Activated naive CD8-positive, alpha-beta T cell treated with anti-CD3 and anti-CD28 coated beads, Interleukin-2, amount 10 ng/mL, durations not matched to agents 7 days and 5 days (primary cell): ENCODE measurements at places on chromosomes 3 and 15.

DNA sequence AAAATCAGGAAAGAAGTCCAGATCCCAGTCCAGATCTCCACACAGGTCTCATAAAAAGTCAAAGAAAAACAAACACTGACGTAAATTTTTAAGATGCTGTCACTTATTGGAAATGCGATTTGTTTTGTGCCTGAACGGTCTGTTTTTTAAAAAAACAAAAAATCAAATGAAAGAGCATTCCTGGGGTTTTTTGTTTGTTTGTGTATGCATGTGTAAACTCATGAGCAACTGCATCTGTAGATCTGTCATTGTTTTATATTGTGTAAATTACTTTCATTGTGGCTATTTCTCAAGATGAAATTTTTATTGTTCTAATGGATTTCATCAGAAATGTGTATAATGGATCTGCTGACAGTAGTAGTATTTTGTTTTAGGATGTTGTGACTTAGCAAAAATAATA, 55.0 kb downstream of the U2SURP start:
- no peak for DNase-seq

DNA sequence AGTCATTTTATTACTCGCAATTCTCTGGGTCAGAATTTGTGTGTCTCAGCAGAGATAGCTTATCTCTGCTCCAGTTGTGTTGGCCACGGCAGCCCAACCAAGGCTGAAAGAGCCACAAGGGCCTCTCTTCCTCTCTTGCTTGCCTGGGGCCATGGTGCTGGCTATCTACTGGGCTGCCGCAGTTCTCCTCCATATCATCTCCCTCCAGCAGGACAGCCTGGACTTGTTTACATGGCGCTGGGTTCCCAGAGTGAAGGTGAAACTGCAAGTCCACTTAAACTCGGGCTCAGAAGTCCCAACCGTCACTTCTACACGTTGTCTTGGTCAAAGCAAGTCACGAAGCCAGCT, 134.8 kb downstream of the UACA start:
- DNase-seq: no peak

DNA sequence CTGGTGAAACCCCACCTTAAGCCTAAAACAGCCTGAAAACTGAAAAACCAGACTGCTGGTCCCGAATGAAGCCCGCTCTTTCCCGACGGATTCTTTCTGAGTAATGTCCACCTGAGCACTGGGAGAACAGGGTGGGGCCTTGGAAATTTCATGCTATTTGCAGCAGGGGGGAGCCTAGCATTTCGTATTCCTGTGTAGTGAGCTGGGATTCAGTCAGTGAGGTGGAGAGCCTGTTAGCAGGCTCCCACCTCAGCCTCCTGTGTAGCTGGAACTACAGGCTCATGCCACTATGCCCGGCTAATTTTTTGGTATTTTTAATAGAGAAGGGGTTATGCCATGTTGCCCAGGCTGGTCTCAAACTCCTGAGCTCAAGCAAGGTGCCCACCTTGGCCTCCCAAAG, 74.7 kb downstream of the CMTM8 start:
- no peak for DNase-seq

DNA sequence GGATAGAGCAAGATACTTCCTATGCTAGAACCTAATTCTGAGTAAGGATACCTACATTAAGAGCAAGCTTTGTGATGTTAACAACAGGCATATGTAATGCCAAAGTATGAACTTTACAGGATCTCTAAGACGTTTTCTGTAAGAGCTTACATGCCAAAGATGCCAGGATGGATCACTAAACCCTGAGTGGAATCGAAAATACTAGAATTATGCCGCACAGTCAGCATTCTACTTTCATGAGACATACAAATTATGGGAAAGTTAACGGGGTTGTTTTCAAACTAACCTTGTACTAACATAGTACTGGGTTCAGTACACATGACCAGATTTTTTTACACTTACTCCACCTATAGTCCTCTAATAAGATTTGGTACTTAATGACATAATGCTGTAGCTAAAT, 55.1 kb downstream of the AAGAB start:
- no peak for DNase-seq

- DNase-seq: no peak
These were observed 96.0 kb downstream of the GTPBP8 start for GRCh38 chr3:113086560-113087461.

GRCh38 chr3:9340472-9340902, 22.4 kb upstream of the THUMPD3 start:
- DNase-seq: no peak

GRCh38 chr15:67832897-67833709, 6.7 kb downstream of the RNU6-1 start:
- DNase-seq: no peak

DNA sequence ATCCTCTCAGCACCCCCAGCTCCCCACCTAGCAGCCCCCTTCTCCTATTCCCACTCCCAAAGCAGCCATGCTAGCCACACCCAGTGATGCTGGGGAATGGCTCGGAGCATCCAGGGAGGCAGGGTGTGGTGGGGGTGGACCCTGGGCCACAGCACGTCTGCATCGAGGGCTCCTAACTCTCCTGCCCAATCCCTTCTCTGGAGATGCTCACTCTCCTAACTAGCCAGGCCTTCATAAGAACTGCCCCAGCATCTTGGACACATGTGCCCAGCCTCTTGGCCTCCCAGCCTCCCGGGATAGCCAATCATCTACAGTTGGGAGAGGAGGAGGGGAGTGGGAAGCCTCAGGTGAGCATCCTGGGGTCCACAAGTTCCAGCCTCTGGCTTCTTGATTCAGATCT, 2.7 kb downstream of the PCBP4 start:
- DNase-seq: no peak

DNA sequence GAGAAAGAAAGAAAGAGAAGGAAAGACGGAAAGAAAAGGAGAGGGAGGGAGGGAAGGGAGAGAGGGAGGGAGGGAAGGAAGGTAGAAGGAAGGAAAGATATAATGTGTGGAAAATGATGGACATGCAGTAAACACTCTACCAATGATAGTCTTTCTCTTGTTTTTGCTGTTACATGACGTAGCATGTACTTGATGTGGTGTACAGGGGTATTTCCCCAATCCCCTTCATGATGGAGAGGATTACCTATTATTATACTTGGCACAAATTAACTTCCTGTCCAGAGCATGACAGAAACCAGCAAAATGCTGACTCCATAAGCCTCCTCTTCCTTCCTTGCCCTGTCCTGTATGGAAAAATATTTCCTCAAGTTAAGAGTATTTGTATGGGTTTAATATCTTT, 124.4 kb downstream of the B3GALNT1 start:
- no peak for DNase-seq

- DNase-seq: no peak
These were observed 194.4 kb downstream of the PCCB start for GRCh38 chr3:136444581-136444980.

- DNase-seq: no peak
These were observed 80.3 kb downstream of the CPN2 start for GRCh38 chr3:194270627-194271459.

- no peak for DNase-seq
These were observed 19.9 kb downstream of the CIP2A start for GRCh38 chr3:108569336-108569735.

GRCh38 chr3:153623834-153624233, 461.8 kb downstream of the RAP2B start:
- no peak for DNase-seq

GRCh38 chr15:64251121-64251520, 88.3 kb upstream of the PPIB start:
- no peak for DNase-seq

GRCh38 chr15:28907338-28907960, 21.7 kb downstream of the APBA2 start:
- DNase-seq: peak; percentile 20

DNA sequence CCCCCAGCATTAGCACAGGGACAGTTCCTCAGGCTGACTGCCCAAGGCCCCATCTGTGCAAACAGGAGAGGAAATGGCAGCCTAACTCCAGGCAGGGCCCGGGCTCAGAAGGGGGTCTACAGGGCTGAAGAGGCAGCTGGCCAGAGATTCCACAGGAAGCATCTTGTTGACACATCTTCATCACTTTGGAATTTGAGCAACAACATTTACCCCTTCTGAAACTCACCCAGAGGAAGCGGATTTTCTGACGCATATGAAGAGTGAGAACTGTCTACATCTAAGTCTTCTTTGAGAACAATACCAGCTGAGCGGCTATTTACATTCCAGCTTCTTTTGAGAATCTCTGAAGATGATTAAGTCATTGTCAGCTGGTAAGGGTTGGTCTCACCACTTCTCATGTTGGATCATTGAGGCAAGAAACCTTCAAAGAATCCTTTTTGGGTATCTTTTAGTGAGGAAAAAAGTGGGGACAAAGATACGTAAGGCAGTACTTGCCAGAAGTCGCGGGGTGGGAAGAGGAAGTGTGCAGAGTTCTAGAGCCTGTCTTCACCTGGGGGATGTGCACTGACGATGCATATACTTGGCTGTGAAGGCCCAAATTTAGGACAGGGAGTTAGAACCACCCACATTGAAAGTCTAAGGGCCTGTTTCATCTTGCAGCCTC, 25.4 kb upstream of the SRP14 start:
- DNase-seq: no peak

DNA sequence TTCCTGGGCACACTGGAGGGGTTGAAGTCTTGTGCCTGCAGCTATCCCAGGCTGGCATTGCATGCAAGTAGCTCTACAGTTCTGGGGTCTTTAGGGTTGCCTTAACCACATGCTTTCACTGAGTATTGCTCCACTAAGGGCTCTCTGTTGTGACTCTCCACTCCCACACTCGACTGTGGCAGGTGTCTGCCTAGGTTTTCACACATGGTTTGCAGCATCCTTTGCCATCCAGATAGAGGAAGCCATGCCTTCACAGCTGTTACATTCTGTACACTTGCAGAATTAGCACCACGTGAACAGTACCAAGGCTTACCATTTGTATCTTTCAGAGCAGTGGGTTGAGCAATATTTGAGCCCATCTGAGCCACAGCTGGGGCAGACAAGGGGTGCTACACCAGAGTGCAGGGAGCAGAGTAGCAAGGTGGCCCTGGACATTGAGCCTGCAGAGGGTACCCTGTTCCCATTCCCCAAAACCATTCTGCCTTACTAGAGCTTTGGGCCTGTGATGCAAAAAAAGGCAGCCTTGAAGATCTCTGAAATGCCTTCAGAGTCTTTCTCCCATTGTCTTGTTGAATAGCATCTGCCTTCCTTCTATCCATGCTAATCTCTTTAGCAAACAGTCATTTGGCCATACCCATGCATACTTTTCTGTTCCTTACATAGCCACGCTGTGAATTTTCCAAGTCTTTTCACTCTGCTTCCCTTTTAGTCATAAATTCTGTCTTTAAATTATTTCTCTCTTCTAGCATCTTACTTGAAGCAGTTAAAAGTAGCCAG, 95.2 kb upstream of the PLCL2 start:
- no peak for DNase-seq

DNA sequence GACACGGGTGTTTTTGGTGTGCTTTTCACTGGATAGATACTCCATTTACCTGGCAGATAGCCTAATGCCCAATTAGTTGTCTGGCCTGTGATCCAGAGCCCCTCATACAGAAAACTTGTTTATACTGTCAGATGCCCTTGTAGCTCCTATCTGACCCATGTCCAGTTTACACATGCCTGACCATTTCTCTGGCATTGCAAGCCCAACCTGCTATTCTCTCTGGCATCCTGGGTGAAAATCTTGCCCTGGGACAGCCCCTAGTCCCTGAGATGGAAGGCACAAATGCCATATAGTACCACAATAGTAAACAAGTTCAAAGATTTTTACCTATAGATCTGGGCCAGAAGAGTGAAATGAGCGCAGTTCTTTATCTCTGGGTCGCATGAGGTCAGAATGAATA, 212.6 kb downstream of the ZBBX start:
- DNase-seq: no peak

DNA sequence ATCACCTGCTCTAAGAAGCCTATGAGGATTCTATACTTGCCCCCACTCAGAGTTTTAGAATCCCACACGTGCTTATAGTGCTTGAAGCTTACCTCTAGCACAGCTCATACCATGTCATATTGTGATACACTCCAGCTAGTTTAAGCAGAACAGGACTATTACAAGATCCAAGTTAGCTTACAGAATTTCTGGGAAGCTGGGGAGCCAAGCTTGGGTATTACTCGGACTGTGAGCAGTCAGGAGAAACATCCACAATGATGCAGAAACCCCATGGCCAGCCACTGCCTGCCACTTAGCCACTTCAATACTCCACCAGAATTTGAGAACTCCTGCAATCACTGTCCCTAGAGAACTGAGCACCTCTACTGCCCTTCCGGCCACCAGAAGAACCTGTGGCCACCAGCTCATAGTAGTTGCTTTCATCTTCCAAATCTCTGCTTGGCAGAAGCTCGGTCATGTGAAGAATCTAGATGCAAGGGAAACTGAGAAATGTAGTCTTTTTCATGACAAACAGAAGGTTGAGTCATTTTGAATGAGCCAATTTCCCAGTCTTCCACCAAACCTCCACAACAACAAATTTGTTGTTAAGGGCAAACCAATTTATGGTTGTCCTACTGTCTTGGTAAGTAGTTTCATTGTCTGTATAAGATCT, 27.7 kb upstream of the SSR3 start:
- no peak for DNase-seq

DNA sequence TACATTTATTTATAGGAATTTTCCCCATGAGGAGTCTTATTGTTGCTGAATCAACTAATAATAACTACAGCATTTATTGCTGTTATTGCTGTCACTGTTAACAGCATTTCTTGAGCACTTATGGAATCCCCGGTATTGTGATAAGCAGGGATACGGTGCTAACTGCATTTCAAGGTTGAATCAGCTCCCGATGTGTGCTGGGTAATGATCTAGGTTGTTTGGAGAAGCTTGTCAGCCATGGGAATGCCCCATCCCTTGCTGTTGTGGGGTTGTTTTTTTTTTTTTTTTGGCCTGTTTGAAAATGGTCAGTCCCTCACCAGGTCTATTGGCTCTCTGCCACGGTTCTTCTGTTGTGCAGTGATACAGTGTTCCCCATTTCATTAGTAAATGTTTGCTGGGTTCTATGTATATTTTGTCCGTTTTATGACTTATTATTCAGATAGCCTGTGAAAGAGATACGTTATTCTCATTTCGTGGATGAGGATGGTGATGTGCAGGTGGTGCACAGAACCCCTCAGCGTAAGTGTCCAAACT, 48.5 kb downstream of the MED12L start:
- DNase-seq: no peak

DNA sequence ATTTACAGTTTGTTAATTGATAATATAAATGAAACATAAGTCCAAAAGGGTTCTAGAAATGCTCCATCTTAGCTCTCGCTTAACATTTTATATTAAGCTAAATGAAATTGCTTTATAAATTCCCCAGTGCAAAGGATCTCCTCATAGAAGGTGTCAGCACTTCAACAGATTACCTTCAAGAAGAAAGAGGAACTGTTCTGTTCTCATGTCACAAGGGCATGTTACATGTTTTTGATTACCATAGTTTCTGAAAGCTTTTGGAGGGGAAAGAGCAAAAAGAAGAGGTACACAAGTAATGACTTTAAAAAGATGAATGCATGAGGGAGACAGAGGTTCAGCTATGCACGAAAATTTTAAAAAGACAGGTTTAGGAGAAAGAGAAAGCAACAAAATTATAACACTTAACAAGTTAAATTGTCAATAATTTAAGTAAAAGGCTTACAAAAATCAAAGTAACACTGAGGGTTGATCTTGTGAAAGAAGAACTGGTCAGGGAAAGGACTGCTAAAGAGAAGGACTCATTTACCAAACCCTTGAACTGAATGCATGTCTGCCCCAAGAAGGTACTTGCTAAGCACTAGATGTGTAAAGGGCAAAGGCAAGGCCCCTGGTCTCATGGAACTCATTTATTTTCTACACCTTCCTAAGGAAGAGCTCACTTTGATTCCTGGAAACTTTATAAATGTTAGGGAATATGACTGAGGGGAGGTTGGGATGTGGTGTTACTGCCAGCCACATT, 45.1 kb downstream of the CCDC191 start:
- no peak for DNase-seq
